ENCODE measurements at places on chromosomes 2 and 18. TPM values are rescaled to one million over a fixed set of nuclear protein-coding genes. Genes with fewer than 3 reads are reported as not detected.
A peak's percentile ranks its signal among the peaks of the same experiment; 100 is the strongest.

GRCh38 chr18:26549263-26550094, 1.1 kb upstream of the KCTD1 start:
- peak; percentile 72 for DNase-seq
- H3K4me1 ChIP-seq = peaks cover 15% of the 10 kb centered on the region
- no peaks in the 10 kb centered on the region for H3K27me3 ChIP-seq
- no peaks in the 10 kb centered on the region for H3K36me3 ChIP-seq
- peak overlapping the region; percentile 73 for H3K4me3 ChIP-seq

DNA sequence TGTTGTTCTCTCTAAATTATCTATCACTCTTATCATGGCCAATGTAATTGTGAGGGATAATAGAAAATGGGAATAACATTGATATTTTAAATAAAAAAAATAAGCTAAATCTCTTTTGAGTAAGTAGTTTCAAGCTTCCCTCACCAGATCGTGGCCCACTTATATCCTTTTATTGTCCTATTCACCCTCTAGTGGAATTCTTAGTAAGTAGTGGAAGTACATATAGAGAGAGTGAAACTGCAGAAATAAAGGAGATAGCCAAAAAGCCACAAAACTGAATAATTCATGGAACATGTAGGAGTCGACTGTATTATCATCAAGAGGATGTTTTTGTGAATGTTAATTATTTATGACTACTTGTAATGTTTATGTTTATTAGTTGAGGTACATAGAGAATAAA, 66.1 kb upstream of the DTNA start:
- no peaks in the 10 kb centered on the region for H3K27me3 ChIP-seq
- DNase-seq = no peak
- H3K4me3 ChIP-seq = no peak overlapping the region
- peaks cover 5% of the 10 kb centered on the region for H3K4me1 ChIP-seq
- no peak overlapping the region for H3K27ac ChIP-seq

DNA sequence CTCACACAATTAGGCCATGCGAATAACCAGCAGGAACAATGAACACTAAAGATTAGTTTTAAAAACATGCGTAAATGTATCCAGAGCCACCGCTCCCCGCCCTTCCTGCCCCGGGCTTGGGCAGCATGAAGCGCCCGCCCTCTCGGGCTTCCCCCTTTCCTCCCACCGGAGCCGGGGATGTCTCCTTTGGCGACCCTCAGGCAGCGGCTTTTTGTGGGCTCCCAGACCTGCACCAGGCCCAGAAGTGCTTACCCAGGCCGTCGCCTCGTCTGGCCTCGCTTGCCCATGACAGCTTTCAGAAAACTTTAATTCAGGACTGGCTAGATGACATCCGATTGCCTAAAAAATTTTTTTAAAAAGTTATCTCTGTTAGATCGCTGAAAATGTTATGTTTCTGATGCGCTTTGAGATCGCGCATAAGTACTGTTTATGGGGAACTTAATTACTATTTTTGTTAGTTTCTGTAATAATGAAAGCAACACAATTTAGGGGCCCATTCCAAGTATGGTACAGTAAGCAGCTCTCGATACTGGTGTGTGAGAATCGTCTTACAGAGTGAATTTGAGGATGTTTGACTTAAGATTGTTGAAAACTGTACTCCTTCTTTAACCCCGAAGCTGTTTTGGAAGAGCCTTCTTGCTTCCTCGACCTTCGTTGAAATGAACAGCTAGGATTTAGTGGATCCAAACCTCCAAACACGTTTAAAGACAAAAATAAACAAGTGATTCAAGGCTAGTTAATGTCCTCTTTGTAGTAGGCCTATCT, 1.1 kb downstream of the MAP3K20 start:
- H3K4me3 ChIP-seq = peak overlapping the region; percentile 74
- H3K27ac ChIP-seq = peak overlapping the region; percentile 99
- peaks cover 17% of the 10 kb centered on the region for H3K4me1 ChIP-seq

GRCh38 chr2:212532585-212532984, 6.0 kb downstream of the ERBB4 start:
- no peaks in the 10 kb centered on the region for H3K4me1 ChIP-seq
- DNase-seq = no peak

DNA sequence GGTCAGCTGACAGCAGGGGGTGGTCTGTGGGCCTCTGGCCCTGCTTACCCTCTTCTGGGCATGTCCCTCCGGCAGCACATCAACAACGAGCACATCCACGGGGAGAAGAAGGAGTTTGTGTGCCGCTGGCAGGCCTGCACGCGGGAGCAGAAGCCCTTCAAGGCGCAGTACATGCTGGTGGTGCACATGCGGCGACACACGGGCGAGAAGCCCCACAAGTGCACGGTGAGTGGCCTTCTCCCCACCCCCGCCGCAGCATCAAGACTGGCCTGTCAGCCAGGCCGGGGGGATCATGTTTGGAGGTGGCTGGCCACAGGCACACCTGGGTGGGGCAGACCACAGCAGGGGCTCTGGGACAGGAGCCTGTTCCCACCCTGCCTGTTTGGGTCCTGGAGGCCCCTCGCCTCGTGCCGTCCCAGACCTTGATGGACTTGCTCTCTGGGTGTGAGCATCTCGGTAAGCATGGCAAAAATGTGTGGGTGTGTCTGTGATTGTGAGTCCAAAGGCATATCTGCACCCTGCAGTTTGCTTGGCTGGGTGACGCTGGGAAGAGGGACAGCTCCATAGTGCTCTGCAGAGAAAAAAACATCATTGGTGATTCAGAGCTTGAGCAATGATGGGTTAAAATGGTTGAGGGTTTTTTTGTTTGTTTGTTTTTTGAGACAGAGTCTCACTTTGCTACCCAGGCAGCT, 242.8 kb downstream of the GLI2 start:
- no peak for DNase-seq
- no peak overlapping the region for H3K27ac ChIP-seq
- no peaks in the 10 kb centered on the region for H3K27me3 ChIP-seq
- no peaks in the 10 kb centered on the region for H3K36me3 ChIP-seq
- peaks cover 10% of the 10 kb centered on the region for H3K4me1 ChIP-seq

GRCh38 chr2:48483506-48483905, 46.4 kb upstream of the STON1 start:
- H3K4me3 ChIP-seq = no peak overlapping the region
- no peaks in the 10 kb centered on the region for H3K27me3 ChIP-seq
- no peak for DNase-seq
- peaks cover 9% of the 10 kb centered on the region for H3K4me1 ChIP-seq

- H3K4me3 ChIP-seq = no peak overlapping the region
- no peaks in the 10 kb centered on the region for H3K36me3 ChIP-seq
- no peak for DNase-seq
- no peaks in the 10 kb centered on the region for H3K4me1 ChIP-seq
- H3K27me3 ChIP-seq = no peaks in the 10 kb centered on the region
- H3K27ac ChIP-seq = no peak overlapping the region
Measured at GRCh38 chr18:7467708-7468466, 99.2 kb upstream of the PTPRM start.

GRCh38 chr2:50878251-50878650, 153.7 kb downstream of the NRXN1 start:
- H3K4me3 ChIP-seq = no peak overlapping the region
- no peaks in the 10 kb centered on the region for H3K27me3 ChIP-seq
- no peaks in the 10 kb centered on the region for H3K36me3 ChIP-seq
- no peak overlapping the region for H3K27ac ChIP-seq
- no peak for DNase-seq

- H3K4me3 ChIP-seq = no peak overlapping the region
- DNase-seq = no peak
- no peaks in the 10 kb centered on the region for H3K36me3 ChIP-seq
- no peaks in the 10 kb centered on the region for H3K27me3 ChIP-seq
- H3K4me1 ChIP-seq = peaks cover 7% of the 10 kb centered on the region
Measured at GRCh38 chr2:135960656-135961551, 24.5 kb downstream of the DARS1 start.

DNA sequence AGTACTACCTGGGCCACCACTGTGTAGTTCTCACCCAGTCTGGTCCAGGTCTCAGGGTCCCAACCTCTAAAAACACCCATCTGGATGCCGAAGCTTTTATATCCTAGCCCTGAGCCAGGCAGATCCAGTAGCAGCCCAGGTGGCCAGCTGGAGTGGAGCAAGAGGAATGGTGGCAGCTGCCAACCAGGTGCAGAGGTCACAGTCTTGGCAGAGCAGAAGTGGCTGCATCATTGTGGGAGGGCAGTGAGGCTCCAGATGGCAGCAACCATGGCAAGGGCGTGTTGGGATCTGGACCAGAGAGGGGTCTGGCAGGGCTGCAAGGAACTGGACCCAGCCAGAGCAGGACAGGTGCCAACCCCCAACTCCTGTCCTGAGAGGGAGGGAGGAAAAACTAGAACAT, 72.2 kb upstream of the AGAP1 start:
- H3K4me1 ChIP-seq = no peaks in the 10 kb centered on the region
- no peak overlapping the region for H3K4me3 ChIP-seq
- DNase-seq = no peak
- no peaks in the 10 kb centered on the region for H3K27me3 ChIP-seq
- no peak overlapping the region for H3K27ac ChIP-seq

- H3K27ac ChIP-seq = no peak overlapping the region
- H3K27me3 ChIP-seq = no peaks in the 10 kb centered on the region
- no peak for DNase-seq
Measured at GRCh38 chr2:20653695-20654534, 3.0 kb upstream of the HS1BP3 start.

DNA sequence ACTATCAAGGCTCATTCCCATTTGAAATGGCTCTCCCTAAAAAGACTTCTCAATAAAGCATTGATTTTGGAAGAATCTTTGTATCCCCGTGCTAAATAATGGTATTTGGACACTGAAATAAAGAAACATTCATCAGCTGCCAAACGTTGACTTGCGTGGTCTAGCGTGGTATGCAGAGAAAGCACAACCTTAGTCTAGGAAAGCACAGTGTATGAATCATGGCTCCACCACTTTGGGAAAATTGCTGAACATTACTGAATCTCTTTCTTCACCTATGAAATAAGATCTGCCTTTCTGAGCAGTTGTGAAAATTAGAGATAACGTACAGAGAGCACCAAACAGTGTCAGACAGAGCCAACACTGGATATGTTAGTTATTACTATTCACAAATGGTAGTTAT, 353.9 kb downstream of the SS18 start:
- H3K36me3 ChIP-seq = no peaks in the 10 kb centered on the region
- no peak for DNase-seq
- H3K4me3 ChIP-seq = no peak overlapping the region
- no peaks in the 10 kb centered on the region for H3K27me3 ChIP-seq
- no peak overlapping the region for H3K27ac ChIP-seq
- H3K4me1 ChIP-seq = no peaks in the 10 kb centered on the region

DNA sequence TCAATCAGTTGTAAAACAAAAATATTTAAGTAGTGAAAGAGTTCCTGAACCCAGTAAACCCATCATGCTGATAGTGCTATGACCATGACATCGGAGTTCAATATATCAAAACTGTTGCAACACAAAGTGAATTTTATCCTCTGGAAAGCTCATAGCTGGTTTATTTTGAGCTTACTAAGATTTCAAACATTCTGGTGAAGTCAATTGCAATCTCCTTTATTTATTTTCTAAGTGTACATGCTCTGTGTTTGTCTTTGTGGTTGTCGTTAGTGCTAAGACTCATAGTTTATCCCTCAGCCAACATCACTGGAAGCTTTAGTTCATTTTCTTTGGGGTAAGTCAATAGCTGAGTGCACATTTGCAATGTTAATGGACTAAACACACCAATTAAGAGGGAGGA, 91.9 kb downstream of the QPCT start:
- DNase-seq = no peak
- no peaks in the 10 kb centered on the region for H3K36me3 ChIP-seq
- no peak overlapping the region for H3K4me3 ChIP-seq
- no peaks in the 10 kb centered on the region for H3K27me3 ChIP-seq

DNA sequence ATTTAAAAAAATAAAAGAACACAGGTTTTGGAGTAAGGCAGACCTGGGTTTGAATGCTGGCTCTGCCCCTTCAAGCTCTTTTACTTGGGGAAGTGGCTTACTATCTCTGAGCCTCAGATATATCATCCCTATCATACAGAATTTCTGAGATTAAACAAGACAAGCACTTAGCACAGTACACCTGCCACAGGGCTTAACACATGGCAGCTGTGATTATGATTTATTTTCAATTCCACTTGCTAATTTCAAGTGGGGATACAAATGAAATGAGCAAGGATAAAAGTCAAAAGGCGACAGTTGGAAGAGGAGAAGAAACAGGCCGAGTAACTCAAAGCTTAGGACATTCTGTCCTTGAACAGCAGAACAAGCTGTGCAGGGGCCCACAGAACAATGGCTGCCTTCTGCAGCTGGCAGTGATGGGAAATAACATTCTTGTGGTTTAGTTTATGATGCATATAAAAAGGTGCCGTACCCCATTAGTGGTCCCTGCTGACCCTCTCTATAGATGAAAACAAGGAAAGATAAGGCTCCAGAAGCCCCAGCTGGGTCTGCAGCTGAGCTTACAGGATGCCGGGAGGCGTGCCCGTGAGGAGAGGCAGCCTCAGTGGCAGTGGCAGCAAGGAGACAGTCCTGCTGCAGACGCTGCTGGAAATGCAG, 45.3 kb downstream of the KIF3C start:
- peak; percentile 70 for DNase-seq
- peaks cover 24% of the 10 kb centered on the region for H3K4me1 ChIP-seq
- no peaks in the 10 kb centered on the region for H3K27me3 ChIP-seq
- H3K36me3 ChIP-seq = no peaks in the 10 kb centered on the region
- H3K27ac ChIP-seq = peak overlapping the region; percentile 50

DNA sequence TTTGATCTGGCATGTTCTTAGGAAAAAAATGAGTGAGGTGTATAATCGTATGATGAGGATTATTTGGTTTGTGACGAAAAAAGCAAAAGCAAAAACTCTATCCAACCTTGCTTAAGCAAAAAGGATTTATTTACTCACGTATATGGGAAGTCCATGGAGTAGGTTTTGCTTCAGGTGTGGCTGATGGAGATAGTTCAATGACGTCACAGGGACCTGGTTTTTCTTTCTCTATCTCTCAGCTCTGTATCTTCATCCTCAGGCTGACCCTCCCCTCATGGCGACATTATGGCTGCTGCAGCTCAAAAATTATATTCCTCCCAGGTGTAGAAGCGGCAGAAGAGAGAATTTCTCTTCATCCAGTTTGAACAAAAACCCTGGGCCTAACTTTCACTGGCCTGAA, 8.9 kb downstream of the TMSB10 start:
- H3K27ac ChIP-seq = no peak overlapping the region
- no peaks in the 10 kb centered on the region for H3K36me3 ChIP-seq
- no peak for DNase-seq
- H3K4me1 ChIP-seq = no peaks in the 10 kb centered on the region
- H3K4me3 ChIP-seq = no peak overlapping the region
- H3K27me3 ChIP-seq = no peaks in the 10 kb centered on the region

GRCh38 chr2:121489284-121489683, 41.4 kb upstream of the RNU4ATAC start:
- H3K27ac ChIP-seq = no peak overlapping the region
- no peaks in the 10 kb centered on the region for H3K27me3 ChIP-seq
- no peak overlapping the region for H3K4me3 ChIP-seq
- H3K36me3 ChIP-seq = no peaks in the 10 kb centered on the region
- DNase-seq = peak; percentile 54
- H3K4me1 ChIP-seq = peaks cover 24% of the 10 kb centered on the region

- no peaks in the 10 kb centered on the region for H3K27me3 ChIP-seq
- no peak for DNase-seq
- H3K4me1 ChIP-seq = peaks cover 6% of the 10 kb centered on the region
- H3K36me3 ChIP-seq = no peaks in the 10 kb centered on the region
Measured at GRCh38 chr2:220946552-220946951, 625.6 kb downstream of the EPHA4 start.

NEMP2 gene
- total RNA-seq = 16.8 TPM

ABCG5 gene
- total RNA-seq = not detected

PRR30 gene
- 55.4 TPM for total RNA-seq

HOXD13 gene
- not detected for total RNA-seq

EFR3B gene
- total RNA-seq = 3.7 TPM

RUFY4 gene
- total RNA-seq = 0.39 TPM

SLC9A4 gene
- 0.31 TPM for total RNA-seq

PRKAG3 gene
- total RNA-seq = 0.39 TPM

PER2 gene
- total RNA-seq = 59.1 TPM

SPP2 gene
- not detected for total RNA-seq
